Stimulated activated CD4-positive, alpha-beta T cell treated with anti-CD3 and anti-CD28 coated beads, Interleukin-1b, Interleukin-23, amount 100 ng/mL, for 1 hour (primary cell): ENCODE measurements at places on chromosomes 6 and 20.

- DNase-seq: no peak
These were observed 67.5 kb downstream of the TBC1D7 start for GRCh38 chr6:13260831-13261230.

DNA sequence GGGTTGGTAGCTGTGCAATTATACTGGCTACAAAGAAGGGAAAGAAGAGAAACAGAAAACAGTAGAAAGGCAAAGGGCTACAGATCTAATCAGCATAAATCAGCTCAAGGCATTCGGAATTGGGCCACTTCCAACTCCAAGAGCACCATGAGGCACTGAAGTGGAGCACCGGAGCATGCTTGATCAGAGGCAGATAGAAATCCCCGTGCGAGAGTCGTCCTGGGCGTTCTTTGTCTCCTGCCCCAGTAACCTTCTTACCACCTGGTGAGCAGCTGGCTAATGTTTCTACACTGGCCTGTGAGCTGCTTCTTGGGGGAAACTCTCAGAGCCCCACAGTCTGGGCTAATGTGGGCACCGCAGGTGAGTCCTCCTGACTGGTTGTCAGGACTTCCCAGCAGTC is 16.7 kb downstream of the NEDD9 start:
- DNase-seq: no peak

DNA sequence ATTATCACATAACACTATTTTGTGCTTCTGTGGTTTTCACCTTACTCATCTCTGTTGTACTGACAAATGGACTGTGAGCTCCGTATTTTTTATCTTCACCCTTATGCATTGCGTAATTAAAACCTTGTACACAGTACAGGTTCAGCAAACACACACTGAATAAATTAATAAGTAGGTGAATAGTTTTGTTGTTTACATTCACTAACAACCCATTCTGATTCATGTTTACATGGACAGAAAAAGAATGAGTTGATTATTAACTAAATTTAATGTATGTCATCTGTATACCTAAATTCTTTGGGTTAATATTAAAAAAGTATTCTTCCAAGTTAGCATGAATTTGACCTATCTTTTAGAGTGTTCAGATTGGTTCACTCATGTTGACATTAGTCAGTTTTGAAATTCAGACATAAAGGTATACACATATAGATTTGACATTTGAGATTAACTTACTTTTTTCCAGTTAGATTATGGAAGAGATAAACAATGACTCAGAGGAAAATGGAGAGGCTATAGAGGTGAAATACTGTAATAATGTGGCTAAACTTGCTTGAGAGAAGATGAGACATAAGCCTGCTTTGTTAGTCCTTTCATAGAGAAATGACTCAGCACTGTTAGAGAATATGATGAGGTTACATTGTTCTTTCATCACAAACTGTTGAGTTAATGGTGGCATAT is 541.7 kb upstream of the FLRT3 start:
- DNase-seq: no peak

DNA sequence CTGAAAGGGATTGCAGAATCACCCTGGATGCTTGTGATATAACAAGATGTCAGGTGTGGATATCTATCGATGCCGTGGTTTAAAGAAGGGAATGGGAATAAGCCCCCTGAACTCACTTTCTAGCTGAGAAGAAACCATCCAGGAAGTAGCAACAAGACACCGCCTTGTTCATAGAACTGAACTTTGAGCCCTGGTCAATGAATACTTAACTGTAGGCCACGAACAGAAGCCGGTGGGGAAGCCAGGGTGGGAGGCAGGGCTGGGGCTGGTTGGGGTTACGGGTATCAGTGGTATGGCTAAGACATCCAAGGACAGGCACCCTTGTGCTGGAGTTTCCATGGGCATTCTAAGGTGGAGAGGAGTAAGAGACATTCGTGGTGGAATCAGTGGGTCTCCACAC is 61.0 kb downstream of the UST start:
- no peak for DNase-seq

- no peak for DNase-seq
These were observed 27.2 kb upstream of the BRPF3 start for GRCh38 chr6:36169023-36170007.

DNA sequence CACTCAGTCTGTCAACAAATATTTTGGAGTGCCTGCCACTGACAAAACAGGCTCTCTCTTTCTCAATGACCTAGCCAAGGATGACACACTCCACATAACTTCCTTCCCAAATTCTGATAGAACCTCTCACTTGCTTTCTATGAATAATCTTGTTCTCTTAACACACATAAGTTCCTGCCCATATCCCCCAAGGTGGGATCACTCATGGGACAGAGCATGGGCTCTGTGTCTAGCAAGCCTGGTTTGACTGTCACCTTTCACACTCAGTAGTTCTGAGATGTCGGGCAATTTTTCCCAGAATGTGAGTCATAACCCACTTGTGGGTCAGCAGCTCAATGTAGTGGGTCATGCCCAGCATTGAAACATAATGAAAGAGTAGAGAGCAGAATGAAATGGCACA is 78.1 kb downstream of the LRFN2 start:
- DNase-seq: no peak

- DNase-seq: no peak
These were observed 13.5 kb downstream of the THBS2 start for GRCh38 chr6:169240125-169240524.
